ENCODE measurements at places on chromosomes 7 and 10.

DNA sequence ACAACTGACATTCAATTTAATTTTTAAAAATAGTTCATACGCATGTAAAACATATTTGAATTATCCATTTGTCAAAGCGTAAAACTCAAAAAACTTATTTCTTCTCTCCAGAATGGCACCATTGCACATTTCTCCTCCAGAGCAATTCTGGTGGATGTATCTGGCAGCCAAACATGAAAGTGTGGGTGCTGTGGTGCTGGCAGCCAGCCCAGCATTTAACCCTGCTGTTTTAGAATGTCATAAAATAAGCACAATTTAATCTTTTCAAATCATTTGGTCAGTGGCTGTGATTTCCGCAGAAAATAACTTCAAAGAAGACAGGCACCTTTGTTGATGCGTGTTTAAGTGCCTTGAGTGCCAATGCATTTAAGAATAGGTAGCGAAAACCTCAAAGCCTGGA, 302.7 kb upstream of the MEOX2 start:
- no peak for DNase-seq

DNA sequence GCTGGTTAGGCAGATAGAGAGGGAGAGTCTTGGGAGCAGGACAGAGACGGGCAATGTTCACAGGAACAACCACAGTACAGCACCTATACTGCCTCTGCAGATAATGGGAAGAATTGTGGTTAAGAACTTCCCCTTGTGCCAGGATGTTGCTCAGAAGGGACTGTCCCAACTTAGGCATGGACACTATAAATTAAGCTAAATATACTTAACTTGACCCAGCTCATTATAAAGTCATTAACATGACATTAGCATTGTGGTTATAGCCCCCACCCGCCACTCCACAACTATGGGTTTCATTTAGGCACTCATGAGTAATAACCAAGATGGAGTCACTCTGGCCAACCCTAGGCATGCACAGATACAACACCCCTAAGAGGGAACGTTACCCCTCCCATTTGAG, 310.9 kb upstream of the NRG3 start:
- DNase-seq: no peak

- DNase-seq: no peak
Observed at GRCh38 chr7:20607216-20607615, 8.3 kb upstream of the ABCB5 start.

DNA sequence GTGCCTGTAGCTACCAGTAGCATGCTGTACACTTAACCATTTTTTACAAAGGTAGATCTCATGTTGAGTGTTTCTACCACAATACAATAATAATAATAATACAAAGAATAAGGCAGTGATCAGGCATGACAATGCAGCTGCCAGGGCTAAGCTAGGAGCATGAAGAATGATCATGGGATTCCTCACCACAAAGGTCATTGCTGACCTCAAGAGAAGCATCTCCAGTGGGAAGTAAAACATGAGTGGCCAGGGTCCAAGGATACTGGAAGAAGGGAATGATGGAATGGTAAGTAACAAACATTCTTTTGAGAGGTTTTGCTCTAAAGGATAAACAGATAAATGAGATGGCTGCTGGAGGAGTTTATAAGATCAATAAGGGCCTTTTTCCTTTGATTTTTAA, 591.1 kb downstream of the TNS3 start:
- no peak for DNase-seq

GRCh38 chr7:40536421-40536820, 401.6 kb downstream of the SUGCT start:
- no peak for DNase-seq

DNA sequence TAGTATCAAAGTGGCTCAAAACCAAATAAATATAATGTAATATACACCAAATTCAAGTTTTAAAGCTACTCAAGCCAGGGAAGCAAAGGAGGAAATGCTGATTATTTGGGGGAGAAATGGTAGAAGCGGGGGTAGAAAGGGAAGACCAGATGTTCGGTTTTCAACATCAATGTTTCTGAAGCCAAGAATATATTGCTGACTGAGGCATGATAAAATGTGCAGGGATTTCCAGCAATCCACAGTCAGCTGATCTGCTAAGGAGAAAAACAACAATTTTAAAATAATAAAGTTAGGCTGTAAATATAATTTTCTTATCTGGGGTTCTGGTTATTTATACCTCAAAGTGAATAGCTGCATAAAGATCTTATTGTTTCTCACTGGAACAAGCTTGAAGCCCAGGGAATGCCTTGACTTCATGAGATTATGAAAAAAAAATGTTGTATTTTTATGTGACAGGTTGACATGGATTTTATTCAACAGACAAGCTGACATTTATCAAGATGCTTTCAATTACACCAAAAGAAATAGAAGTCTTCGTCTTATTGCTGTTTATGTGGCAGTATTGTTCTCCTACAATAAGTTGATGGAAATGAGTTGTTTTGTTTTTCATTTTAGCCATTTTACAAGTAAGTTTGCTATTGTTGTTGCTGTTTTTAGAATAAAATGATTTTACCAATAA, 28.6 kb upstream of the BMPER start:
- no peak for DNase-seq

GRCh38 chr10:119243967-119244366, 36.6 kb downstream of the GRK5 start:
- DNase-seq: no peak

DNA sequence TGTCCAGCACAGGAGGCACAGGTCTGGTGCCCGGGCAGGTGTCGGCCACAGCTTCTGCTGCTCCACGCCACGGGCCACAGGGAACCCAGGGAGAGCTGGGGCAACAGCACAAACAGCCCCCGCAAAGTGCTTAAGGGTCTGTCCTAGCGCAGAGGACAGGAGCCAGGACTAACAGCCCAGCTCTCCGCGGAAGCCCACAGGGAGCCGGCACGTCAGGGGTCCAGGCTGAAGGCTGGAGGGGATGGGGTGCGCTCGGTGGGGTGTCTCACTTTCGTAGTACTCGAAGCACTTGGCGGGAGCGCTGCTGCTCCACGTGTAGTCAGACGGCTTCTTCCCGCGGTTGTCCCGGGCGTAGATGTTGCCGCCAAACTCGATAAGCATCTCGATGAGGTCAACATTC, 24.9 kb downstream of the ASB13 start:
- no peak for DNase-seq

- no peak for DNase-seq
Observed at GRCh38 chr7:138245682-138246081, 169.4 kb downstream of the AKR1D1 start.

- no peak for DNase-seq
Observed at GRCh38 chr7:22990588-22990949, 23.4 kb downstream of the HYCC1 start.

- DNase-seq: no peak
Observed at GRCh38 chr7:150620061-150620460, 12.1 kb downstream of the GIMAP6 start.

DNA sequence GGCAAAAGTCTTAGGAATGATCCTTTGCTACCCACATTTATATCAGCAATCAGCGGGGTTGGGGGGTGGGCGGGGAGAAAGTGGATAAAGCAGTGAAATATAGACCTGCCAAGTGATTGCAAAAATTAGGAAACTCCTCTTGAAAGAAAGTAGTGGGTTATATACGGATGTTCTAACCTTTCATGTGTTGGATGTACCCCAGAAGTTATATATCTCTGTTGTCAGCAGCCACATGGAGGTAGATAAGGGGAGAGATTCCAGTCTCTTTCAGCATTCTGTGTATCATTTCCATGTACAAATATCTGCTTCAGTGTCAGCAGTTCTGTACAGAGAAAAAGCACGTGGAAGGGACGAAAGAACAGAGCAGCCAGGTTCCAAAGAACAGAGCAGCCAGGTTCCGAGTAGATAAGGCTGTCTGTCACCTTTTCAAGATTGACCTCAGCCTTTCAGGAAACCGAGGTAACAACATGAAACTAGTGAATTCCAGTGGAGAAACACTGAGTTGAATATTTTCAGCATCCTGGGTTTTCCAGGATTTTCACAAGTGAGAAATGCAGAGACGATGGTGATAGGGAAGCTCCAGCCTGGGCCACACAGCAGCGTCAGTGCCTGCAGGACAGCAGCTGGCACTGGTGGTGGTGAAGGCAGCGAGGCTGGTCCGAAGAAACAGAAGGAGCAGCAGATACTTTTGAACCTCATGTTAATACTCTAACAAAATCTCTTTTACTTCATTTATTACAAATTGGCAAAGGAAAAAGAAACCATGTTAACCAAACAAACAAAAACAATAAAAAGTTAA, 212.3 kb downstream of the C7orf25 start:
- DNase-seq: no peak

- DNase-seq: no peak
Observed at GRCh38 chr7:13933091-13933490, 56.4 kb downstream of the ETV1 start.

GRCh38 chr7:16660702-16661464, 14.9 kb downstream of the BZW2 start:
- no peak for DNase-seq

DNA sequence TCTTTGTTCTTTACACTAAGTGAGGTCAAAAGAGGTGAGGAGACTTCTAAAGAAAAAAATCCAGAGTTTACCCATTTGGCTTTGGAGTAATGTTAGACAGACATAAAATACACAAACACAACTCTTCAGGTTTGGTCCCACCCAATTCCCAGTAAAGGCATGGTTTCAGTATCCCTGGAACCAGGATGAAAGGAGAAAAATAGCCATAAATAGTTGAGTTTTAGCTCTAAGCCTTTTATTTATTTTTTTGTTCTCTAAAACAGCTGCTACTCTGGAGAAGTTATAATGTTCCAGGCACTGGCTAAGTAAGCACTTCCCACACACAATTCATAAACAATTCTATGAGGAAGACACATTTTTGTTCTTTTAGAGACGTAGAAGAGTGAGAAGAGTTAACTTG, 4.0 kb downstream of the ABCB1 start:
- no peak for DNase-seq

All from NCI-H1417 (cell line).